Lung (tissue), 17 donors: ENCODE measurements at places on chromosomes 1 and 21. TPM values are rescaled to one million over a fixed set of nuclear protein-coding genes. Genes with fewer than 3 reads are reported as not detected.

ZNF593 gene
- 32.8 TPM for total RNA-seq

HEYL gene
- total RNA-seq = 19.6 TPM

DNA sequence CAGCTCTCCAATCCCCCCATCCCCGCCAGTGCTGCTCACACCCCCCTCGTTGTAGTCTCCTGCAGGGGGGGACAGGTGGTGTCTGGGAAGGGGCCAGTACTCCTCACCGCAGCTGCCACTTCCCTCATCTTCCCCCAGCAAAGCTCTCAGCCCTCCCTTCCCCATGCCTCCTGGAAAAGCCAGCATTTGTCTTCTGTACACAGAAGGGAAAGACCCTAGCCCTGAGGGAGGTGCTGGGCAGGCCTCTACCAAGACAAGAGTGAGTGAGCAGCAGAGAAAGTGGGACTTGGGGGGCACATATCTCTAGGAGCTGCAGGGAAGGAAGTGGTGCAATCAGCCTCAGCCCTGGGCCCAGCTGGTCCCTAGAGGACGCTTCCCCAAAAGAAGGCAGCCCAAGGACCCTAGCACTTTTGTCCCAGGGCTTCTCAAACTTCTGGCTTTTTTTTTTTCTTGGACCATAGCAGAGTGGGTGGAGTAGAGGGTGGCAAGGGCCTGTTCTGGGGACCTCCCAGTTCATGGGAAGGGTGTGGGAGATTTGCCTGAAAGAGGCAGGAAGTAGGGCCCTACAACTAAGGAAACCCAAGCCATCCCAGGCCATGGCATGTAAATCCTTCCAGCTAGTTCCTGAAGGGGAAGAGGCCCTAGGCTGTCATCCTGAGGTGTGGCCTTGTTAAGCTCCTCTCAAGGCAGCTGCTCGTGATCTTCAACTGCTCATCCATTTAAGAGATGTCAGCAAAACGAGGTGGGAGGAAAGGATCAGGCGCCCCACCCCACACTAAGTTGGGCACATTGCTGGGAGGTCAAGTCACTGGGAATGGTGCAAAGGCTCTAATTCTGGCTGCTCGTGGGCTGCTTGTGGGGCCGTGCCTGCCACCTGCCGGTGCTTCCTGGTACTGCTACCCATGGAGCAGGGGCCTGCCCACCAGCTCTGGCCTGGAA is 12.6 kb downstream of the ZC3H12A start:
- H3K27ac ChIP-seq = peak overlapping the region; percentile 27
- no peaks in the 10 kb centered on the region for H3K4me1 ChIP-seq
- H3K36me3 ChIP-seq = peaks cover 21% of the 10 kb centered on the region
- peak; percentile 76 for DNase-seq
- H3K4me3 ChIP-seq = no peak overlapping the region

- no peak for DNase-seq
- no peaks in the 10 kb centered on the region for H3K27me3 ChIP-seq
- no peak overlapping the region for H3K27ac ChIP-seq
- H3K36me3 ChIP-seq = no peaks in the 10 kb centered on the region
- H3K4me1 ChIP-seq = peaks cover 19% of the 10 kb centered on the region
- H3K4me3 ChIP-seq = no peak overlapping the region
Measured at GRCh38 chr1:226658546-226659125, 80.4 kb downstream of the ITPKB start.

DNA sequence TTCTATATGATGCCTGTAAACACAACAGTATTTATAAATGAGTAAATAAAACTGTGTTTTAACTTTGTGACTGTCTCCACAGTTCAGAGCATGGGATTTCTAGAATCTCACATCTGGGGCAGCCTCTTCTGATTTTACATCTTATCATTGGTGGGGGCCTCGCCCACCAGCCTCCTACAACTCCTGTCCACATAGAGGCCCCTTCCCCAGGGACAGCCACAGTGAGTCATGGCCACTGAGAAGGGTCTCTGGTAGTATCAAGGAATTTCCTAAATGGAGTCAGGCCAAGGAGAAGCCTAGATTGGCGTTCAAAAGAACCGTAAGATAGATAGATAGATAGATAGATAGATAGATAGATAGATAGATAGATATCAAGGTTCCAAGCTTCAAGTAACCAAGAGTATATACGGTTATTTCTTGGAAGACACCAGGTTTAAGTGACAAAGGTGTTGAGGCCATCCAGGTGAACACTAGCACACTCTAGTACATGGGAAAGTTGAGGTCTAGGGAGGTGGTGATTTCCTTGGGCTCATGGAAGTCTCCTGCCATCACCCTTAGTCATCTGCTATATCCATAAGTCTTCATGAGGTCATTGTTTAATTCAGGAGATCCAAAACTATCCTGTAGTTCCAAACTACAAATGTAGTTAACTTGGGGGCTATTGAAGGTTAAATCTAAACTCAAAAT is 121.6 kb downstream of the SYT2 start:
- no peak overlapping the region for H3K4me3 ChIP-seq
- peak overlapping the region; percentile 81 for H3K27ac ChIP-seq
- peaks cover 6% of the 10 kb centered on the region for H3K36me3 ChIP-seq
- peaks cover 26% of the 10 kb centered on the region for H3K4me1 ChIP-seq

- H3K27me3 ChIP-seq = no peaks in the 10 kb centered on the region
- H3K4me1 ChIP-seq = peaks cover 21% of the 10 kb centered on the region
- peaks cover 16% of the 10 kb centered on the region for H3K36me3 ChIP-seq
- no peak for DNase-seq
Measured at GRCh38 chr21:33897739-33898138, 17.9 kb downstream of the ATP5PO start.

GRCh38 chr1:48923116-48923515 is 146.4 kb upstream of the BEND5 start:
- no peak overlapping the region for H3K27ac ChIP-seq
- no peak overlapping the region for H3K4me3 ChIP-seq
- H3K36me3 ChIP-seq = no peaks in the 10 kb centered on the region
- DNase-seq = no peak
- no peaks in the 10 kb centered on the region for H3K27me3 ChIP-seq

- peaks cover 17% of the 10 kb centered on the region for H3K4me1 ChIP-seq
- H3K4me3 ChIP-seq = no peak overlapping the region
- no peaks in the 10 kb centered on the region for H3K27me3 ChIP-seq
Measured at GRCh38 chr21:41598561-41599431, 90.8 kb upstream of the TMPRSS2 start.
